Activated T-cell treated with anti-CD3 and anti-CD28 coated beads, Interleukin-2, amount 50 U/mL, for 72 hours (primary cell): ENCODE measurements at places on chromosomes 11 and 22. TPM values are rescaled to one million over a fixed set of nuclear protein-coding genes. Genes with fewer than 3 reads are reported as not detected.
A peak's percentile ranks its signal among the peaks of the same experiment; 100 is the strongest.

Gene PHF21B
- total RNA-seq = 0.72 TPM

DNA sequence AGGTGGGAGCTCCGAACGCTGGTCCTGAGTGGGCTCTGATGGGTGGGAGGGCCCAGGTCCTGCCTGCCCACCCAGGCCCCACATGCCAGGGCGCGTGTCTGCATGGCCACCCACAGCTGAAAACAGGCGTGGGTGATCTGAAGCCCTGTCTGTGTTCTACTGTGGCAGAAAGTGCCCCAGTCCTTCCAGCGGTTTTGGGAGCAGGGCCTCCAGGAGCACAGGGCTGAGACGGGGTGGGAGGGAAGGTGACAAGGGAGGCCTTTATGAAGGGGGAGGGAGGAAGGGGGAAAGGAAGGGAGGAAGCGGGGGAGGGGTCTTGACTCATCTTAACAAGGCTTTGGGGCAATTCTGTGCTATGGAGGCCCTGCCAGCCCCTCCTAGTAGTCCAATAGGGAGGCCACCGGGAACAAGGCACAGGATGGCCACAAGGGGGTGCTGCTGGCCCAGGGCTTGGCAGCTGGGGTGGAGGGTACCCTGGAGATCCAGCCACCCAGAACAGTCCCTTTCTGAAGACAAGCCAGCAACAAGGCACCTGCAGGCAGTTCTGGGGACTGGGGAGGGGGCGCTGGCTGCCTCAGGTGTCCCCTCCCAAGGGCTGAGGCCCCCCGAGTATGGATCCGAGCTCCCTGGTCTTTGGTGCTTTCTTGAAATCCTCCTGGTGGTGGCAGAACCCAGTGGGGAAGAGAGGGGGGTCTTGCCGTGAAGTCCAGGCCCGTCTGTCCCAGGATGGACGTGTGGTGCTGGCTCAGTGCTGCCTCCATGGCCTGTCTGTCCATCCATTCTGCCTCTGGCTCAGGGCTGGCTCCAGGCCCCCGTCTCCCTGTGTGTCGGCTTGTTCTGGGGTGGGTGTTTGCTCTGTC, 6.3 kb upstream of the FADS3 start:
- H3K4me1 ChIP-seq = peaks cover 8% of the 10 kb centered on the region
- peak; percentile 84 for DNase-seq
- H3K36me3 ChIP-seq = no peaks in the 10 kb centered on the region

DNA sequence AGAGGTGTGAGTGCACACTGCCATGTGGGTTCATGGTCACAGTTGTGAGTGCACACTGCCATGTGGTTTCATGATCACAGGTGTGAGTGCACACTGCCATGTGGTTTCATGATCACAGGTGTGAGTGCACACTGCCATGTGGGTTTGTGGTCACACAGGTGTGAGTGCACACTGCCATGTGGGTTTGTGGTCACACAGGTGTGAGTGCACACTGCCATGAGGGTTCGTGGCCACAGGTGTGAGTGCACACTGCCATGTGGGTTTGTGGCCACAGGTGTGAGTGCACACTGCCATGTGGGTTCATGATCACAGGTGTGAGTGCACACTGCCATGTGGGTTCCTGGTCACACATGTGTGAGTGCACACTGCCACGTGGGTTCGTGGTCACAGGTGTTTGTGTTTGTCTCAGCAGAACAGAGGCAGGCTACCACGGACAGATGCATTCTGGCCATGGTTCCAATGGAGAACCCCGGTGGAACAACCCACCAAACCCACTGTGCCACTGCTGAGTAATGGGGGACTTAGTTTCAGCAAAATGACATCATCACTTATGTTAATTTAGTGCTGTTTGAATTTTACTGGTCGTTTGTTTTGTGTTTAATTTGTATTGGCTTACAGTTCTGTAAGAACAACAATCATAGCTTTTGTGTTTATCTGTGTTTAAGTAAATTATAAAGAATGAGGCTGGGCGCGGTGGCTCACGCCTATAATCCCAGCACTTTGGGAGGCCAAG, 57.2 kb downstream of the RPS6KA4 start:
- H3K36me3 ChIP-seq = peaks cover 2% of the 10 kb centered on the region
- H3K27me3 ChIP-seq = no peaks in the 10 kb centered on the region
- H3K4me1 ChIP-seq = peaks cover 6% of the 10 kb centered on the region

DNA sequence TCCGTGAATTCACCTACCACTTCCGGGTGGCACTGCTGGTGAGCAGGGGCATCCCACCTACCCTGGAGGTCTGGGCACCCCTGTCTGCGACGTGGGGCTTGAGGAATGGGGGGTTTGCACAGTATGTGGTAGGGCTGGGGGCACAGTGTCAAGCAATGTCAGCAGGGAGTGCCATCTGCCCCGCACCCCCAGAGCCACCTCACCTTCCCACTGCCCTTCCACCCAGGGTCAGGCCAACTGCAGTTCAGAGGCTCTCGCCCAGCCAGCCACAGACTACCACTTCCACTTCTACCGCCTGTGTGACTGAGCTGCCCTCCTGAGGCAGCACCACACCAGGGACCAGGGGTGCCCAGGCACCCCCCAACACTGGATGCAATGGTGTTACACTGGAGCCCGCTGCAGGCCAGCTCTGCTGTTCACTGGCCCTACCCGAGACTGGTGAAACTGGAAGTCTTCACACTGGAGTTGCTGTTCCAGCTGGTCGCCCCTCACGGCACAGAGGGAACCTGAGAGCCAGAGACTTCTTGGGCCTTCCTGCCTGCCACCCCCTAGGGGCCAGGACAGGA, 6.5 kb downstream of the TMEM258 start:
- H3K27me3 ChIP-seq = no peaks in the 10 kb centered on the region
- no peak overlapping the region for H3K4me3 ChIP-seq
- H3K36me3 ChIP-seq = peaks cover 6% of the 10 kb centered on the region
- no peak overlapping the region for H3K27ac ChIP-seq
- H3K4me1 ChIP-seq = peaks cover 13% of the 10 kb centered on the region

GRCh38 chr11:64239662-64240434, 1.0 kb upstream of the FKBP2 start:
- H3K4me1 ChIP-seq = peaks cover 41% of the 10 kb centered on the region
- peaks cover 1% of the 10 kb centered on the region for H3K36me3 ChIP-seq
- peak overlapping the region; percentile 88 for H3K4me3 ChIP-seq
- DNase-seq = no peak
- H3K27ac ChIP-seq = peak overlapping the region; percentile 96

DNA sequence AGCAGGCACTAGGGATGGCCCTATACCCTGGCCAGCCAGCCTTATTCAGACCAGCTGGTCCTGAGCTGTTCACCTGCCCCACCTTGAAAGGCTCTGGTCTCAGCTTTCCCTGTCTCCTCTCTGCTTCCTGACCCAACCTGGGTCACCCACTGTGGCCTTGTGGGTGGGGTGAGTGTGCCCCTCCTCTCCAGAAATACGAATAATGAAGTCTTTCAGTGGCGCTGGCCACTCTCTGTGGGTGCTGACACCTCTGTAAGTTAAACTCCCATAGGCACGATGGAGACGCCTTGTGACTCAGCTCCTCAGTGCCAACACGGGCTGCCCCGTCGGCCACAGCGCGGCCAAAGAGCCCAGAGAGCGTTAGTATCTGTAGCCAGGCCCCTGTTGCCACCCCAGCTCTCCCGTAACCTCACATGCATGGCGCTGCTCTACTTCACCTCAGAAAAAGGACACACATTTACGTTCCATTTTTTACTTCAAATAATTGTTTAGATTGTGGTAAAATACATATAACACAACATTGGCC, 74.6 kb upstream of the SEPTIN5 start:
- H3K36me3 ChIP-seq = no peaks in the 10 kb centered on the region
- no peaks in the 10 kb centered on the region for H3K4me1 ChIP-seq
- H3K4me3 ChIP-seq = no peak overlapping the region
- no peak overlapping the region for H3K27ac ChIP-seq

DNA sequence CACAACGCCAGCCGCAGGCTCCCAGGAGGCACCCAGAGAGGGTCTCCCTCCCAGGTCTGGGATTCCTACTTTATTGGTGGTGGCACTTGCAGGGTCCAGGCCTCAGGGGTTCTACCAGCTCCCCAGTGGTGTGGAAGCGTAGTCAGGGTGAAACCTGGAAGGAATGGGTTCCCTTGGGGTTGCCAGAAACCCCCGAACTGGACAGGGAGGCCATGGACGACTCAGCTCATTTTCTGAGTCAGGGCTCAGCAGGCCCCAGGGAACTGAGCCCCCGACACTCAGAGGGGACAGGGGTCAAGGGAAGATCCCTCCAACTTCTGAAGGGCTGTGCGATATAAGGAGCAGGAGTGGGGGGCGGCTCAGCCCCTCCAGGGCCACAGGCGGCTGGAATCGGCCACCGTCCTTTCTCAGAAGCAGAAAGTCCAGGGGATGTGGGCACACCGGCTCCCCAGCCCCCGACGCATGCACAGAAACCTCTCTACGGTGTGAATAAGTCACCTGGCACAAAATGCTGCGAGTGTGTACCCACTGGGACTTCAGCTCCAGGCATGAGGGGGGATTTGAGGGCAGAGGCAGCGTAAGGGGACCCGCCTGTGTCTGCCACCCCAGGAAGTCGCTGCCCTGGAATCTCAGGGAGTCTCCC, 25.1 kb downstream of the MRGPRG start:
- H3K27ac ChIP-seq = no peak overlapping the region
- no peak for DNase-seq
- no peaks in the 10 kb centered on the region for H3K4me1 ChIP-seq
- H3K27me3 ChIP-seq = no peaks in the 10 kb centered on the region
- H3K4me3 ChIP-seq = no peak overlapping the region

GRCh38 chr22:44309647-44310046, 3.1 kb downstream of the SHISAL1 start:
- no peaks in the 10 kb centered on the region for H3K36me3 ChIP-seq
- no peak overlapping the region for H3K27ac ChIP-seq
